Cardiac atrium fibroblast (primary cell): ENCODE measurements at places on chromosomes 1 and 21. TPM values are rescaled to one million over a fixed set of nuclear protein-coding genes. Genes with fewer than 3 reads are reported as not detected.

The CFHR2 gene
- total RNA-seq, result not detected in 2 replicates

The MFSD2A gene
- 2.2 and 5.0 TPM in 2 replicates for total RNA-seq

The DYNLT4 gene
- 0.16 TPM in 1 of 2 replicates, not detected in the other for total RNA-seq

The C1QTNF12 gene
- 4.0 TPM in 1 of 2 replicates, not detected in the other for total RNA-seq

The CDC14A gene
- total RNA-seq, result 3.9 and 6.5 TPM in 2 replicates
